Left renal cortex interstitium (tissue), 4 donors: ENCODE measurements at places on chromosomes 2 and 18. TPM values are rescaled to one million over a fixed set of nuclear protein-coding genes. Genes with fewer than 3 reads are reported as not detected.

ANKRD53 gene
- polyA plus RNA-seq, result 1.8 TPM

CYTIP gene
- 1.7 TPM for polyA plus RNA-seq

ONECUT2 gene
- 0.13 TPM for polyA plus RNA-seq

NR4A2 gene
- polyA plus RNA-seq, result 0.49 TPM

HOXD13 gene
- polyA plus RNA-seq, result 0.09 TPM

SLC8A1 gene
- 77.2 TPM for polyA plus RNA-seq

HOXD9 gene
- polyA plus RNA-seq, result 95.3 TPM

RAB17 gene
- polyA plus RNA-seq, result 18.0 TPM

REG3G gene
- not detected for polyA plus RNA-seq

- no peak for DNase-seq
Observed at GRCh38 chr2:226622484-226622883, 177.1 kb downstream of the IRS1 start.

DNA sequence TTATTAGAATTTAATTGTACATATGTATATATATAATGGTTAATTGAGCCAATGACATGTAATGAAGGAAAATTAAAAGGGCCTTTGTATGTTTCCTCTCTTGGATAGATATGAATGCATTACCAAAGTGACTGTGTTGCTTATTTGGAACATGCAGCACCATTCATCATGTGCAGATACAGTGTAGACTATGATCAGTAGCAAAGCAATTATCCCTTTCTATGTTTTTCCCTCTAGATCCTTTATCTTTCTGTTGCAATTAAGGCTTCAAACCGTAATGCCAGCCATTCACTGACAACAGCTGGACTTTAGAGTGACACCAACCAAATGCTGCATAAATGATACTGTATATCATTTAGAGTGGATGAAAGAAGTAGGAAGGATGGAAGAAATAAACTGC lies 565.2 kb downstream of the NRXN1 start:
- DNase-seq, result no peak

- peak; percentile 43 for DNase-seq
Observed at GRCh38 chr18:72672364-72673184, 128.4 kb upstream of the CBLN2 start.

DNA sequence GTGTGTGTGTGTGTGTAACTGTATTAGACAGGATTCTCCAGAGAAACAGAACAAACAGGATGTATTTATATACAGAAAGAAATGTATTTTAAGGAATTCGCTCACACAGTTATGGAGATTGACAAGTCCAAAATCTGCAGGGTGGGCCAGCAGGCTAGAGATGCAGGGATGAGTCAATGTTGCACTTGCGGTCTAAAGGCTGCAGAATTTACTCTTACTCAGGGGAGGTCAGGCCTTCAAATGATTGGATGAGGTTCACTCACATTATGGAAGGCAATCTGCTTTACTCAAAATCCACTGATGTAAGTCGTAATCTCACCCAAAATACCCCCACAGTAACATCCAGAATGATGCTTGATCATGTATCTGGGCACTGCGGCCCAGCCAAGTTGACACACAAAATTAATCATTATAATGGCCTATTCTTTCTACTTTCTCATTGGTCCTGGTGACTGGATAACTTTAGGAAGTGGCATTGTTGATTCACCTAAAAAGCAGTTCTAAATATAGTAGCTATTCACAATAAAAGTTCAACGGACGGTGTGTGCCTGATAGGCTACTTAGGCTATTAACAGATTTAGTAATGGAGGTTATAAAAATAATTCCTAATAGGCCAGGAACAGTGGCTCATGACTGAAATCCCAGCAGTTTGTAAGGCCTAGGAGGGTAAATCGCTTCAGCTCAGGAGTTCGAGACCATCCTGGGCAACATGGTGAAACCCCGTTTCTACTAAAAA lies 40.6 kb upstream of the ACYP2 start:
- no peak for DNase-seq

DNA sequence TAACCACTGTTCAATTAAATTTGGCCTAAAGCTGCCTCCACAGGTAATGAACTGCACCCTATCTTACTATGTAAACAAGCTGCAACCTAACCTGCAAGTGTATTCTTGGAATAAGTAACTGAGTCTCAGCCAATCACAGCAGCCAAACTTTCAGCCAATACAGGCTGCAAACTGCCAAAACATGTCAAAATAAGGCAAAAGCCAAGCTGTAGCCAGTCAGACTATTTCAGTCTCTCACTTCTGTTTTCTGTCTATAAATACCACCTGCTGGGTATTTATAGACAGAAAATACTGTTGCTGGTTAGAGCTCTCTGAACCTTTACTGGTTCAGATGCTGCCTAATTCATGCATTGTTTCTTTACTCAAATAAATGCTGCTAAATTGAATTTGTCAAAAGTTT lies 14.3 kb downstream of the C2orf76 start:
- DNase-seq, result no peak

- peak; percentile 41 for DNase-seq
Observed at GRCh38 chr2:177489719-177490301, 97.2 kb downstream of the AGPS start.

DNA sequence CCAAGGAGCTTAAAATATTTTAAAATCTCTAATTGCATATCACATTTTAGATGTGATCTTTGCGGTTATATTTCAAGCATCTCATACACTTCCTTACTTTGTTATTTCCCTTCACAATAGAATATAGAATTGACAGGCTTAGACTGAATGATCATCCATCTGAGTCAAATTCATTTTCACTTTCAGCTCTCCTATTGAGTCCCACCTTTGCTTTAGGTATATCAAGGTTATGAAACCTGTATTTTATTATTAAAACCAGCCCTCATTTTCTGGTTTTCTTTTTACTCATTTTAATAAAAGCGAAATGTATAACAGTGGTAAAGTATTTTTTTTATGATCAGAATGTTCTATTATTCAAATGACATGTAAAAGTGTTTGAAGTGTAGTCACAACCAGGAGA lies 162.9 kb upstream of the KYNU start:
- DNase-seq, result no peak

DNA sequence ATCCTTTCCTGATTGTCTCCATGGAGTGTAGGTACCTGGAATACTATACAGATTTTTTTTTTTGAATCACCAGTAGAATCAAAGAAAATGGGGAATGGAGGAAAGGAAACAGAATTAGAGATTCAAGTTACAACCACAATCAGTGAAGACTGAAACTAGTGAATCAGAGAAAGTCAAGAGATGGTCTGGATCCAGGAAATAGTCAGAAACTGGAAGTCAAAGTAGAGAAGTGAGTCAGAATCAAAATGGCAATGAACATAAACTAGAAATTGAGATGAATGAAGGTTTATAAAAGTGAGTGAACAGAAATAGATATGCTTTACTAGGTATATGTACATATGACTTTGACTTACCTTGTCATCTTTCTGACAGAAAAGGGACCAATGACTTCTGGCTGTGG lies 579.0 kb downstream of the PLCL1 start:
- DNase-seq, result no peak

GRCh38 chr18:57802213-57803102 lies 657 bp downstream of the ATP8B1 start:
- no peak for DNase-seq

- DNase-seq, result no peak
Observed at GRCh38 chr2:56314796-56315195, 131.0 kb downstream of the CCDC85A start.

GRCh38 chr18:55435592-55435991 lies 152.4 kb downstream of the TCF4 start:
- no peak for DNase-seq

GRCh38 chr2:47602996-47603395 lies 179.9 kb upstream of the MSH6 start:
- DNase-seq, result no peak

DNA sequence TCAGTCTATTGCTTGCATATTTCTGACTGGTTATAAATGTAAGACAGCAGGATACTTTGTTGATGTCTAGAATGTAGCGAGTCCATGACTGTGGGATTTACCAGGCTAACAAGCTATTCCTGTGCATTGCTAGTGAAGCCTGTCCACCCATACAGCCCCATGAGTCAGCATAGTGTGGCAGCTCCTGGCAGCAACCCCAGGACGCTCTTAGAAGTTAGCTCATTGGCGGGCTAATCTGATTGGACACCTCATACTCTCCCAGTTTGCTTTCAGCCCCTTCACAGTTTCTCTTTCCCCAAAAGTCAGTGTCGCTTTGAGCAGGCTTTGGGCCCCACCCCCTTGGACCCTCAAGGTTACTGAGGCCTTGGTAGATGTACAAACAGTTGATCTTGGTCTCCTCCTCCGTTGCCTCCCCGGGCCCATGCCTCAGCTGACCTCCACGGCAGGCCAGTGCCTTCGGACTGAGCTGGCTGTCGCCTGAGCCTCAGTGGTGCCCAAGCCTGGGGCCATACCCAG lies 48.0 kb downstream of the COA5 start:
- no peak for DNase-seq

DNA sequence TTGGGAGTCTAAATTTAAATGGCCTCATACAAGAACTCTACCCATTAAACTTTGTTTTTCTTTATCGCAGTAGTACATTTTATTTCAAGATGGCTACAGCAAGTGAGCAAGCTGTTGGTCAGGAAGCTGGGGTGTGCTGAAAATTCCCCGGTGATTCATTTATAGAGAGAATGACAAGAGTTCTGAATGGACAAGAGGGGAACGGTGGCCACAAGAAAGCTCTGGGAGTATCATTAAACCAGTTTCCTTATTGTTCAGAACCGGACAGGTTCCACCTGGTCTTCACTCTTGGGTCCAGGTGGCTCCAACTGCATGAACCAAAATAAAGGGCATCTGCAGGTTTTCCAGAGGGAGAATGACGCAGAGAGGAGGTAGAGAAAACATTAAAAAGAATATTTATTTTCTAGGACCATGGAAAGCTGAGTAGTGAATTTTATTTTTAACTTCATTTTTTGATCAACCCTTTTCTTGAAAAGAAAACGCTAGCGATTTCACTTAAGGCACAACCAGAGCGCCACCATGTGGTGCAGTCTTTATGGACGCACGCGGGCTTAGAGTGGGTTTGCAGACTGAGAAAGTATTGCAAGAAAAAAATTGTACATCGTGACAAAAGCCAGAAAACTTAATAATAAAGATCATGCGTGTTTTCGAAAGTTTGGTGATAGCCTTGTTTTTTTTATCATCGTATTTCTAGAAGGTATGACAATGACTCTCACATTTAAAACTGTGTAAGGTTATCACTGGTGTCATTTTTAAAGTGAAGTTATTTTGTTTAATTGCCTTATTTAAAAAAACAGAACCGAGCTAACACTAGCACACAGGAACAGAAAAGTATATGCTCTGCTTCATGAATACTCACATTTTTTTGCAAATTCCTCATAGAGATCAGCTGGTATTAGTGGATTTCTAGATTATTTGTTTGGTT lies 97.9 kb upstream of the NOL4 start:
- peak; percentile 13 for DNase-seq

- DNase-seq, result no peak
Observed at GRCh38 chr2:62485761-62486438, 20.1 kb downstream of the TMEM17 start.

DNA sequence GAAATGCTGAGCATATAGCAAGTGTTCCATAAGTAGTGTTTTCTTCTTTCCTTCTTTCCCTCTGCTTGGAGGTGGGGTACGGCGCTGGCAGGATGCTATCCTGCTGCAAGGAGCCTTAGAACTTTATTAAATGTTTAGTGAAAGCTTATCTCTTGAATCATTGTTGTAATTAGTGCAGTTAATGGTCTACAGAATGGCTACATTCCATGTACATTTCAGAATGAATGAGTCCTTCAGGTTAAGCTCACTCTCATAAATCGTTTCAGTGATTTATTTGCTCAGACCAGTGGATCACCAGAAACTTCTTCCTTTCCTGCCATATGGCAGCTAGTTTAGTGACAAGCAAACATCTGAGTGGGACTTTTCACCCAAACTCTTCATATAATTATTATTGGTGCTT lies 3.3 kb upstream of the YWHAQ start:
- DNase-seq, result no peak

GRCh38 chr2:166494140-166494624 lies at the start of gene SCN7A:
TSS of gene SCN7A (minus strand) at chr2:166494249. CDS start at chr2:166477696, 16,553 bp downstream.
- peak; percentile 79 for DNase-seq

- DNase-seq, result no peak
Observed at GRCh38 chr18:21714474-21714873, 9.9 kb upstream of the ABHD3 start.

- DNase-seq, result no peak
Observed at GRCh38 chr2:72719416-72719815, 106.4 kb downstream of the EXOC6B start.

DNA sequence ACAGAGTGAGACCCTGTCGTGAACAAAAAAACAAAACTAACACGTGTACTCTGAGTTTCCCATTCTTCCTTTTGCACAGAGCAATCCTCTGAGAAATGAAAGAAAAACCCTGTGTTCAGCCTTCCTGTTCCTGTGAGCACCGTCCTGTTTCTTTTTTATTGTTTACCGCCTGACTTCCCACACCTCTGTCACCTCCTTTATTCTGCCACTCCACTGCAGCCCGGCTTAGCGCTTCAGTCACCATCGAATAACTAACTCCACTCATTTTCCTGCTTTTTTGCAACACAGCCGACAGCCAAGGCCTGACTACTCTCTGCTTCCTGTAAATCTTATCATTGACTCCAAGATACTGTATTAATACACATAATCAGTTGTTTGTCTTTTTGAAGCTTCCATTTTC lies 40.9 kb downstream of the TGOLN2 start:
- DNase-seq, result no peak

GRCh38 chr2:36800381-36800780 lies 103.9 kb downstream of the VIT start:
- DNase-seq, result no peak

DNA sequence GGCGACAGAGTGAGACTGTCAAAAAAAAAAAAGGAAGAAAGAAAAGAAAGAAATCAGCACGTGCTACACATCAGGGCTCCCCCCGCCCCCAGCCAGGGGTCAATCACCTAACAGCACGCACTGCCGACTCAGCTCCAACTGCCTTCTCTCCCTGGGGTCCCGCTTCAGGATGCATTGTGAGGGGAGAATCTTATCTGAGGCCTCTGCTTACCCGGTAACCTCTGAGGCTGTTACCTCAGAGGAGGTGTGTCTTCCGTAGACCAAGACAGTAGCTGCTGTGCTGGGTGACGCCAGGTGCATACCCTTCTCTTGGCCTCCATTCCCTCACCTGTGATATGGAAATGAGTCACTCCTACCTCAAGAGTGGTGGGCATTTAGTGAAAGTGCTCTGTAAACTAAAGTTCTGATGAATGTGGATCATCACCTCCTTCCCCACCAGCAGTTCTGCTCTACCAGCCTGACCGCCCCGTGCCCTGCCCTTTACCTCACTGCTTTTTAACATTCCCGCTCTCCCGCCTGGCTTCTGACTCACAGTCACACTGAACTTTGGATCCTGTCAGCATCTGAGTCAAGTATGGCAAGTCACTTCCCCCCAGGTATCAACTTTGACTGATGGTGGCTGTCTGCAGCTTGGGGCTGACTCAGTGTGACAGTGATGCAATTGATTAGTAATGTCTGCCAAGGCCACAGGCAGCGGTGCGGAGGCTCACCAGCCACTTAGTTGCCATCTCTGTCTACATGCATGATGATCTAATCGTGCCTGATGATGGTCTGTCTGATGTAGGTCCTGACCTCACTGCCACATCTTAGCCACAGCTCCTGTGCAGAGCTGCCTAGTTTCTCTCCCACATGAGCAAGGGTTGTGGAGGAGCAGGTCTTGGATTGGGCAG lies 20.1 kb downstream of the ARID5A start:
- no peak for DNase-seq
